ENCODE measurements at places on chromosomes 16 and 17. TPM values are rescaled to one million over a fixed set of nuclear protein-coding genes. Genes with fewer than 3 reads are reported as not detected.

Gene PLEKHM1
- 41.1 TPM for total RNA-seq

Gene TMEM235
- total RNA-seq = not detected

Gene AOC2
- 2.7 TPM for total RNA-seq

Gene NPB
- total RNA-seq = 0.11 TPM

Gene APOBR
- total RNA-seq = 24.0 TPM

Gene NOL3
- total RNA-seq = 20.2 TPM

Gene CLDN9
- total RNA-seq = 0.43 TPM

Gene SPAG9
- 48.2 TPM for total RNA-seq

Gene RAC3
- total RNA-seq = 10.0 TPM

Gene TMEM132E
- not detected for total RNA-seq

Gene TMC5
- total RNA-seq = not detected

Gene TBC1D26
- total RNA-seq = not detected

Gene ZNF207
- 295 TPM for total RNA-seq

Gene TSPAN10
- 0.61 TPM for total RNA-seq

Gene CDH1
- 0.73 TPM for total RNA-seq

Measured in T-helper 2 cell treated with Interferon-gamma antibody and Interleukin-4, amounts not matched to agents 100 ng/mL and 5 ng/mL, for 36 hours (primary cell).